Left lung (tissue), 14 donors: ENCODE measurements at places on chromosomes 6 and 20. TPM values are rescaled to one million over a fixed set of nuclear protein-coding genes. Genes with fewer than 3 reads are reported as not detected.
A peak's percentile ranks its signal among the peaks of the same experiment; 100 is the strongest.

DNA sequence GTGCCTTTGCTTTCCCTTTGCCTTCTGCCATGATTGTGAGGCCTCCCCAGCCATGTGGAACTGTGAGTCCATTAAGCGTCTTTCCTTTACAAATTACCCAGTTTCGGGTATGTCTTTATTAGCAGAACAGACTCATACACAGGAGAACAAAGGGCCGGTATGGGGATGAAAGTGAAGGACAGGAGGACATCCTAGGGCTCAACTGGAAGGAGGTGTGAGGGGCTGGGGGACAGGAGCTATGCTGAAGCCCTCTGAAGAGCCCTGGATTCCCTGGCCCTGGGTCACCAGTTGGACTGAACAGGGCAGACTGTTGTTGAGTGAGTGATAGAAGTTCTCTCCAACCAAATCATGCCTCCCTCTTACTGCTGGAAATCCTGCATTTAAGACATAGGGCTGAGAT, 105.8 kb downstream of the SCML4 start:
- no peaks in the 10 kb centered on the region for H3K36me3 ChIP-seq
- H3K27ac ChIP-seq: no peak overlapping the region
- H3K4me1 ChIP-seq: peaks cover 1% of the 10 kb centered on the region
- H3K27me3 ChIP-seq: peaks cover 13% of the 10 kb centered on the region

The WFDC5 gene
- total RNA-seq: 0.32 TPM

GRCh38 chr20:41615110-41615509, 3.1 kb downstream of the CHD6 start:
- no peaks in the 10 kb centered on the region for H3K27me3 ChIP-seq
- H3K4me3 ChIP-seq: no peak overlapping the region
- H3K4me1 ChIP-seq: peaks cover 10% of the 10 kb centered on the region
- H3K36me3 ChIP-seq: no peaks in the 10 kb centered on the region

The LSM14B gene
- total RNA-seq: 36.0 TPM

- H3K4me1 ChIP-seq: no peaks in the 10 kb centered on the region
- DNase-seq: peak; percentile 7
- no peak overlapping the region for H3K4me3 ChIP-seq
- H3K27me3 ChIP-seq: no peaks in the 10 kb centered on the region
Measured at GRCh38 chr20:32999603-33000250, 4.5 kb downstream of the SUN5 start.

DNA sequence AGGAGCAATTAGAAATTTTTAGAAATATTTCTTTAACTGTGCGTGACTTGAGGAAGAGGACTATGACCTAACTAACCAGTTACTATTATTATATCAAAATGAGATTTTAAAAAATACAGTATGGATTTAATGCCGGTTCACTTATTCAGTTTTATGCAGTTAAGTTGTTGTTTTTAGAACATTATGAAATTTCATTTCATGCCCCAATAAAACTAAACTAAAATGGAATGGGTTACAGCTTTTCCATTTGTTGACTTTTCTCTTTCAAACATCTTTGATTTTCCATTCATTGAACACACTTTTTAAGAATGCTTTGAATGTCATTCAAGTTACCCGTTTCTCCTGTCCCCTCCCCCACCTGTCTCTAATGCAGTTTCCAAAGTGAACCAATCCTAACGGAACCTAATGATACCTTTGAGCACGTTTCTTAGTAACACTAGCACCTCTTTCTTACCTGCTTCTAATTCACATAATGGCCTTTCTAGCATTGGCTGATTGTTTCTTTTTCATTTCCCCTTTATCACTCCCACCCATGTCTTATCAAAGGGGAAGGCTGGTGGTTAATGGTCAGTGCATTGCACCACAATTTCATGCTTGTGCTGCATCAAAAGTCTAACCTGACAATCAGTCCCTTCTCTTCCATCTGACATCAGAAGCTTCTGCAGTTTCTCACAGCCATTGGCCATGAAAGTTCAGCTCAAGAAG, 262.2 kb upstream of the TAB2 start:
- no peak for DNase-seq
- no peaks in the 10 kb centered on the region for H3K36me3 ChIP-seq
- H3K4me1 ChIP-seq: peaks cover 6% of the 10 kb centered on the region
- no peak overlapping the region for H3K27ac ChIP-seq
- H3K27me3 ChIP-seq: no peaks in the 10 kb centered on the region

GRCh38 chr6:4901386-4902061, 102.3 kb downstream of the RPP40 start:
- no peak overlapping the region for H3K4me3 ChIP-seq
- H3K27me3 ChIP-seq: no peaks in the 10 kb centered on the region
- H3K27ac ChIP-seq: no peak overlapping the region

The UNC5CL gene
- total RNA-seq: 2.3 TPM

The AURKA gene
- 22.3 TPM for total RNA-seq

DNA sequence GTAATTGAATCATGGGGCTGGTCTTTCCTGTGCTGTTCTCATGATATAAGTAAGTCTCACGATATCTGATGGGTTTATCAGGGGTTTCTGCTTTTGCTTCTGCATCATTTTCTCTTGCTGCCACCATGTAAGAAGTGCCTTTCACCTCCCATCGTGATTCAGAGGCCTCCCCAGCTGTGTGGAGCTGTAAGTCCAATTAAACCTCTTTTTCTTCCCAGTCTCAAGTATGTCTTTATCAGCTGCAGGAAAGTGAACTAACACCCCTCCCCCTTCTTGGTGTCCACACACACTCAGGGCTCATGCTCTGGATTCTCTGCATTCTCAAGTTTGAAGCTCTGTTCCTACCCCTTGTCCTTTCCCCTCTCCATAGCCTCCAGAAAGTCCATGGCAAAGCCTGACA, 107.1 kb downstream of the THBS2 start:
- no peaks in the 10 kb centered on the region for H3K27me3 ChIP-seq
- no peak for DNase-seq
- no peaks in the 10 kb centered on the region for H3K36me3 ChIP-seq
- H3K4me3 ChIP-seq: no peak overlapping the region
- no peak overlapping the region for H3K27ac ChIP-seq

The LY6G6F gene
- not detected for total RNA-seq

DNA sequence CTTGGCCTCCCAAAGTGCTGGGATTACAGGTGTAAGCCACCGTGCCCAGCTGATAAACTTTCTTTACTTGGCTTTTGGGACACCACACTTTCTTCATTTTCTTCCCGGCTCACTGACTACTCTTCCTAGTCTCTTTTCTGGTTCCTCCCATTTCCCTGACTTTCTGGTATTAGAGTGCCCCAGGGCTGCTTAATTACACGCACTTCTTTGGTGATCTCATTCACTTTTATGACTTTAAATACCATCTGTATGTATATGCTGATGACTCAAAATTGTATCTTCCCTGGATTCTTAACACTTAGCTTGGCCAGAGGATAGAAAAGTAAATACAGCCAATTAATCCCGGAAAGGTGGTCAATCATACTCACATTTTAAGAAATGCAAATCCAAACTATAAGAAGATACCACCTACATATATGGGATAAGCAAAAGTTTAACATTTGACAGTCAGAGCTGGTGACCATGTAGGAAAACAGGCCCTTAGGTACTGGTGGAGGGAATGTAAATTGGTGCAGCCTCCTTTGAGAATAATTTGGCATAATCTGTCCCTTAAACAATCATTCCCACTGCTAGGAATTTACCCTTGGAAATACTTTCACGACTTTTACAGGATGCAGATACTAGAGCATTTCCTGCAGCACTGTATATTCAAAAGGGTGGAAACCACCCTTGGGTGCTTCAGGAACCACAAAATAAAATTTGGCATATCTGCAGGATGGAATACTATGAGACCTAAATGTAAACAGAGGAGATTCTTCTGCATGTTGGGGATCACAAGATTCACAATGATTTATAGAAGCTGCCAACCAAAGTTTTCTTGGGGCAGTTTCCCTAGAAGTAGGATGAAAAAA, 9.4 kb upstream of the NANP start:
- no peak overlapping the region for H3K4me3 ChIP-seq
- no peaks in the 10 kb centered on the region for H3K36me3 ChIP-seq
- no peak overlapping the region for H3K27ac ChIP-seq
- no peaks in the 10 kb centered on the region for H3K27me3 ChIP-seq

The C2 gene
- total RNA-seq: 192 TPM
